ENCODE measurements at places on chromosomes 1 and 21.

GRCh38 chr1:53580009-53580400, 120.8 kb downstream of the DMRTB1 start:
- no peak overlapping the region for H3K27ac ChIP-seq
- no peaks in the 10 kb centered on the region for H3K36me3 ChIP-seq
- no peaks in the 10 kb centered on the region for H3K27me3 ChIP-seq
- no peaks in the 10 kb centered on the region for H3K4me1 ChIP-seq

DNA sequence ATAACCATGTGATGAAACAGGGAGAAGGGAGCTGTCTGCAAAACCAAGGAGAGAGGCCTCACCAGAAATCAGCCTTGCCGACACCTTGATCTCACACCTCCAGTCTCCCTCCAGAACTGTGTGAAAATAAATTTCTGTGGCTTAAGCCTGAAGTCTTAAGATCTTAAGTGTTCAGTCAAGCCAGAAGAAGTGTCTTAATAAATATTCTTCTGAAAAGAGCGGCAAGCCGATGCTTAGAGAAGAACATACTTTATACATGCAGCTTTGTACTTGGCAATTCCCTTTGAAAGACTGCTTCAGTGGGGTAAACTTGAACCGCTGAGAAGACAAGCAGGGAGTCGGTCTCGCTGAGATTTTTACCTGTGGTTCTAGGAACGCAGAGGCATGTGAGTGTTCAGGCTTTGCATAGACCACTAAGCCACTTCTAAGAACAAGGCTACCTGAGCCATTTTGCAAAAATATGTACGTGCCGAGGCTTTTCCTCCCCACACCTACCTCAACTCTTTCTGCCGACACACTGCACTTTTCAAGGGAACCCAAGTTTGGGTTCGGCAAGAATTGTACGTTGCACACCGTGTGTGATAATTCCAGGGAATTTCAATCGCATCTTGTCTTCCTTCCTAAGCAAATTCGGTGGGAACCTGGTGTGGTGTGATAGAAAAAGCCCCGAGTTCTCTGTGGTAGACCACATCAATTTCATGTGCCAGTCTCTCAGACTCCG, 3.4 kb downstream of the RUNX1 start:
- no peaks in the 10 kb centered on the region for H3K36me3 ChIP-seq
- H3K27ac ChIP-seq, result no peak overlapping the region
- peaks cover 44% of the 10 kb centered on the region for H3K4me1 ChIP-seq

GRCh38 chr1:3014050-3014440, 7.2 kb upstream of the ACTRT2 start:
- H3K27ac ChIP-seq, result no peak overlapping the region
- H3K36me3 ChIP-seq, result no peaks in the 10 kb centered on the region
- no peak for DNase-seq
- peaks cover 17% of the 10 kb centered on the region for H3K4me1 ChIP-seq

- DNase-seq, result no peak
- H3K27ac ChIP-seq, result no peak overlapping the region
- no peaks in the 10 kb centered on the region for H3K4me1 ChIP-seq
- no peaks in the 10 kb centered on the region for H3K36me3 ChIP-seq
- H3K27me3 ChIP-seq, result no peaks in the 10 kb centered on the region
Measured at GRCh38 chr1:216702170-216702569, 21.1 kb downstream of the ESRRG start.

- no peak for DNase-seq
- H3K27me3 ChIP-seq, result no peaks in the 10 kb centered on the region
- no peaks in the 10 kb centered on the region for H3K36me3 ChIP-seq
- H3K4me1 ChIP-seq, result no peaks in the 10 kb centered on the region
- no peak overlapping the region for H3K27ac ChIP-seq
Measured at GRCh38 chr1:172266528-172267174, 153.8 kb upstream of the C1orf105 start.

DNA sequence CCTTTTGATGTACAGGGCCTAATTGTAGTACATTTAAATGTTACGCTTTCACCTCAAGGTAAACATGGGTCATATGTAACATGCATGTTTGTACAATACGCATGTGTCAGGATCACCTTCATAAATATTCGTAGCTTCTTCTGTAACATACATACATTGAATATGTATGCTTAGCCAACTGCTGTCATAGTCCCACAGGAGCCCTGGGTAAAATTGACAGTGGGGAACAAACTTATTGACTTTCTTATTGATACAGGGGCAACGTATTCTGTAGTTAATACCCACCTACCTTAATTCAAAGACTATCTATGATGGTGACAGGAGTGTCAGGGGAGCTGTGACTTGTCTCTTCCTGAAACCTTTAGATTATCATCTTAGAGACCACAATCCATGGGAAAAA, 3.7 kb upstream of the REN start:
- H3K36me3 ChIP-seq, result no peaks in the 10 kb centered on the region
- H3K4me1 ChIP-seq, result no peaks in the 10 kb centered on the region
- no peak overlapping the region for H3K4me3 ChIP-seq
- no peaks in the 10 kb centered on the region for H3K27me3 ChIP-seq
- H3K27ac ChIP-seq, result no peak overlapping the region

GRCh38 chr1:181181792-181182585, 93.5 kb downstream of the IER5 start:
- no peaks in the 10 kb centered on the region for H3K36me3 ChIP-seq
- no peaks in the 10 kb centered on the region for H3K27me3 ChIP-seq
- no peaks in the 10 kb centered on the region for H3K4me1 ChIP-seq
- DNase-seq, result no peak
- H3K4me3 ChIP-seq, result no peak overlapping the region

- DNase-seq, result no peak
- no peaks in the 10 kb centered on the region for H3K27me3 ChIP-seq
- H3K27ac ChIP-seq, result peak overlapping the region; percentile 21
- peaks cover 18% of the 10 kb centered on the region for H3K4me1 ChIP-seq
- H3K4me3 ChIP-seq, result no peak overlapping the region
Measured at GRCh38 chr21:17128132-17128531, 384.7 kb upstream of the CXADR start.

DNA sequence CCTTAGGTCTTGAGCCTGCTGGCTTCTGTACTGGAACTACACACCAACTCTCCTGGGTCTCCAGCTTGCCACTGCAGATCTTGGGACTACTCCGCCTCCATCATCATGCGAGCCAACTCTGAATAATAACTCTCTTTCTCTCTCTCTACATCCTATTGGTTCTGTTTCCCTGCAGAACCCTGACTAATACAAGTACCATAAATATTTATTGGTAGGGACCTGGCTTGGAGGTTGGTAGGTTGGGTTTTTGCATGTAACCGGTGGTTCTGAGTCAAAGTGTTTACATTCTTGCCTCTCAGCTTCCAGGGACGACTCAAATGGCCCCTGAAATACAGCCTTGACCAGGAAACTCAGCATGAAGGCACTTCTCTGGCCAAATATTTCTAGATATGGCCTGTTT, 110.4 kb downstream of the KCND3 start:
- no peak overlapping the region for H3K4me3 ChIP-seq
- no peaks in the 10 kb centered on the region for H3K36me3 ChIP-seq
- H3K4me1 ChIP-seq, result peaks cover 20% of the 10 kb centered on the region
- H3K27ac ChIP-seq, result no peak overlapping the region

- H3K4me1 ChIP-seq, result no peaks in the 10 kb centered on the region
- no peak overlapping the region for H3K4me3 ChIP-seq
- H3K27ac ChIP-seq, result no peak overlapping the region
- no peak for DNase-seq
Measured at GRCh38 chr1:165885305-165885694, 57.9 kb downstream of the UCK2 start.

- H3K27me3 ChIP-seq, result no peaks in the 10 kb centered on the region
- DNase-seq, result no peak
- H3K27ac ChIP-seq, result no peak overlapping the region
- peaks cover 12% of the 10 kb centered on the region for H3K4me1 ChIP-seq
- no peaks in the 10 kb centered on the region for H3K36me3 ChIP-seq
Measured at GRCh38 chr1:225937048-225937968, 3.7 kb downstream of the LEFTY2 start.

GRCh38 chr1:84271441-84272151, 29.9 kb upstream of the SAMD13 start:
- H3K27ac ChIP-seq, result no peak overlapping the region
- no peaks in the 10 kb centered on the region for H3K36me3 ChIP-seq
- no peak for DNase-seq
- H3K4me3 ChIP-seq, result no peak overlapping the region

DNA sequence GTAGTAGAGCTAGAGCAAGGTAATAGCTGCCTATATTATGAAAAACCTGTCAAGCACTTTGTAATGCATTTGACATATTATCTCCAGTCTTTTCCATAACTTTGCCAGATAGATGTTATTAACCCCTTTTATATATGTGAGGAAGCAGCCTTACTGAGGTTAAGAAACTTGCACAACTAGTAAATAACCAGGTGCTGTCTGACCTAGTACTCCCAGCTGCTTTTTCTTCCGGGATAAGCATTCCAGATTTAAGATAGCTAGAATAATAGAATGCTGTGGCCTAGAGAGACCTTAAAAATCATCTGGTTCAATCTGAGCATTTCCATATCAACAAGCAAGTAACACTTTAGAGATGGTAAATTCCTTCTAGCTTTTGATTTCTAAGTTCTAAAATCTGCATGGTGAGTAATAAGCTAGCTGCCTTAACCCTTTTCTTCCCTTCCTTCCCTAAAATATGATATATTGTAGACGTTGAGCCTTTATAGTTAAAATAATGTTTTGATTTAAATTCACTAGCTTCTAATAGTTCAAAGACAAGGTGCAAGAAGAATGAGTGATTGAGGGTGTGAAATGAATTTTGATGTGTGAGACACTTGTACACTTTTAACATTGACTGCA, 1.8 kb downstream of the SH3GLB1 start:
- peak overlapping the region; percentile 95 for H3K4me3 ChIP-seq
- peaks cover 42% of the 10 kb centered on the region for H3K4me1 ChIP-seq
- H3K36me3 ChIP-seq, result no peaks in the 10 kb centered on the region
- peak overlapping the region; percentile 96 for H3K27ac ChIP-seq
- DNase-seq, result no peak

DNA sequence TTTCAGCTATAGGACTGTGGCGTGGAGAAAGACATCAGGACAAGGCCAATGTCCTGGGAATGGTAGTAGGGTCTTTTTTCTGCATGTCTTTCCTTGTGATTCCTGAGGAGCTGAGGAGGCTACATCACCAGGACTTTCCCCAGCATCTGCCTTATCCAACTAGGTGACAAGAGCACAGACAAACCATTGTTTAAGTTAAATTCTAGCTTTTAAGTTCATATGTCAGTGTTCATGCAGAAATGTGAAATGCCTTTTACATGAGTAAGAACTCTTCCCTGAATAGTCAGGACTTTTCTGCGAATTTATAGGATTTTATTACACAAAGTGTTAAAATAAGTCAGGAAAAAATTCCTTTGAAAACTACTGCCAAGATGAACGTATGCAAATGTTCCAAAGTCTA, 154.2 kb downstream of the PTGER3 start:
- no peak for DNase-seq
- H3K4me3 ChIP-seq, result no peak overlapping the region
- no peak overlapping the region for H3K27ac ChIP-seq

DNA sequence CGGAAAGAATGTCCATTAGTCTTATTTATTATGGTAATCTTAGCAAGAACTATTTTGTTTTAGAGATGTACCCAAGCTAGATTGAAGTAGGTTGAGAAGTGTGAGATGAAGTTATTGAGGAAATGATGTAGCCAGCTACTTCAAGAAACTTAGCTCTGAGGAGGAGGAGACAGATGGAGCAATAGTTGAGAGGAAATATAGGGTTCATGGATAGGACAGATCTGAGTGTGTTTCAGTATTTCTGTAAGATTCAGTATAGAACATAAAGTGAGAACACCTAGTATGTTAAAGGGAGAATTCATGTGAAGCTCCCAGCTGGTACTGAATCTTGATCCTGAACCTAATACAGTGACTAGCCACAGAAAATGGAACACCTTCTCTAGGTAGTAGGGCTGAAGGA, 28.9 kb downstream of the TSNAX start:
- H3K4me3 ChIP-seq, result no peak overlapping the region
- H3K4me1 ChIP-seq, result peaks cover 9% of the 10 kb centered on the region
- H3K27me3 ChIP-seq, result no peaks in the 10 kb centered on the region
- H3K27ac ChIP-seq, result no peak overlapping the region
- H3K36me3 ChIP-seq, result peaks cover 7% of the 10 kb centered on the region
- no peak for DNase-seq

All from thoracic aorta (tissue), 2 donors.